ENCODE measurements at places on chromosomes 12 and 14. TPM values are rescaled to one million over a fixed set of nuclear protein-coding genes. Genes with fewer than 3 reads are reported as not detected.

Gene NXPH4
- total RNA-seq: 0.95 TPM

Gene SOCS4
- total RNA-seq: 8.5 TPM

Gene LGMN
- total RNA-seq: 87.4 TPM

- no peak for DNase-seq
These were observed 502.3 kb downstream of the TMEM132D start for GRCh38 chr12:129401572-129401971.

DNA sequence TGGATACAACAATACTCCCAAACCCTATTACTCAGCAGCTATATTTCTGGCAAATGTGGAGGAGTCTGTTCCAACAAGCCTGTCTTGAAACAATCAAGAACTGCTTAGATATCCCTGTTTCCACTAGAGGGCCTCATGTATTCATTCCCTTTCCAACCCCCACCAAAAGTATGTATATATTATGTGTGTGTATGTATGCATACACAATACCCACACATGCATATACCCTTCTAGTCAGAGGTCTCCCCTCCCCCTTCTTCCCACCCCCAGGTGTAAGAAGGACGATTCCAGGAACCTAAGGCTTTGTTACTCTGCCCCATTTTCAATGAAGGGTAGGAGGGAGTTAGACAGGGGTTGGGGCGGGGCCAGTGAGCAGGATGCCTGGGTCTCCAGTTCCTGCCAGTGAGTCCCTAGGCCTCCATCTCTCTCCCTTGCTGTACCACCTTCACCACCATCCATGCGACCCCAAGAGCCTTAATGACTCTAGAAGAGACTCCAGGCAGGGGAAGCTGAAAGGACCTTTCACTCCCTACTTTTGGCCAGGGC is at the start of gene DGKA:
Gene DGKA (plus strand): TSS at position 392 of the 546 bp plus-strand sequence. CDS start 5,342 bp downstream, outside the sequence.
- DNase-seq: no peak

GRCh38 chr12:29167988-29168387 is 18.9 kb downstream of the FAR2 start:
- DNase-seq: no peak

DNA sequence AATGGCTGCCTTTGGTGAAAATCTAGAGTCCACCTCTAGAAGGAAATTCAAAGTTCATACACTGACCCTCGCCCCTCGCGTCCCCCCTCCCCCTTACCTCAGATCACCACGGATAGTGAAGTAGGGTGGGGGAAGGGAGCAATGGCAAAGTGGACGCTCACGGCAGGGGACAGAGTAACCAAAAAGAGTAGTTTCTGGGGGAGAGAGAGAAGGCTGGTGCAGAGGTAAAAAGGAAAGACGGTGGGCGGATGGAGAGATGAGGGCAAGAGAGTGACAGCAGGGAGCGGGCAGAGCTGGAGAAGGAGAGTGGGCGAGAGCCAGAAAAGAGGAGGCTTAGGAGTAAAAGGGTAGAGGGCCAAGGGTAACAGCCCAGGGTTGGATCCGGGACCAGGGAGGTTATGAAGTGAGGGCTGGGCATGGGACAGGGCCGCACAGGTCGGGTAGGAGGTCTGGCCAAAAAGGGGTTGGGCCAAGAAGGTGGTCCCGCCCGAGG is 423 bp downstream of the ALDH6A1 start:
- no peak for DNase-seq

Gene PIK3C2G
- 12.6 TPM for total RNA-seq

Data from esophagus squamous epithelium (tissue), 5 donors.